Neural crest cell (in vitro differentiated cells): ENCODE measurements at places on chromosomes 6 and 20. TPM values are rescaled to one million over a fixed set of nuclear protein-coding genes. Genes with fewer than 3 reads are reported as not detected.

The TSPO2 gene
- total RNA-seq = not detected in 2 replicates

The RAMACL gene
- 0.70 and 0.98 TPM in 2 replicates for total RNA-seq

The GPX5 gene
- not detected in 2 replicates for total RNA-seq

The GLP1R gene
- 0.65 and 0.89 TPM in 2 replicates for total RNA-seq

The FOXF2 gene
- total RNA-seq = not detected in 2 replicates

The METTL24 gene
- total RNA-seq = 3.6 and 4.7 TPM in 2 replicates

The SIGLEC1 gene
- total RNA-seq = not detected in 2 replicates

The OR14J1 gene
- total RNA-seq = not detected in 2 replicates

The CLVS2 gene
- 1.2 and 1.3 TPM in 2 replicates for total RNA-seq

The HAO1 gene
- not detected in 2 replicates for total RNA-seq

The ZHX3 gene
- total RNA-seq = 13.0 and 14.3 TPM in 2 replicates

The LY6G6F gene
- total RNA-seq = not detected in 2 replicates

The CPXM1 gene
- total RNA-seq = 200 and 218 TPM in 2 replicates

The AKAP12 gene
- 46.1 and 46.6 TPM in 2 replicates for total RNA-seq

The TINAG gene
- not detected in 2 replicates for total RNA-seq

The CST4 gene
- not detected in 2 replicates for total RNA-seq

The JPH2 gene
- total RNA-seq = 0.07 TPM in 1 of 2 replicates, not detected in the other

The ADGRF4 gene
- total RNA-seq = not detected in 2 replicates

The SPATA25 gene
- 0.41 and 2.2 TPM in 2 replicates for total RNA-seq

The PRDM13 gene
- total RNA-seq = 0.09 and 0.14 TPM in 2 replicates

The PRPH2 gene
- not detected in 2 replicates for total RNA-seq

The TFAP2A gene
- 8.2 and 9.6 TPM in 2 replicates for total RNA-seq

The SPAG4 gene
- 2.3 and 3.1 TPM in 2 replicates for total RNA-seq

The SLC17A2 gene
- not detected in 2 replicates for total RNA-seq

The SLC32A1 gene
- 0.09 and 0.16 TPM in 2 replicates for total RNA-seq

The PRR18 gene
- total RNA-seq = 0.16 and 0.35 TPM in 2 replicates

The TMC2 gene
- not detected in 2 replicates for total RNA-seq

The FKBP5 gene
- total RNA-seq = 39.6 and 40.4 TPM in 2 replicates

The MEI4 gene
- total RNA-seq = 0.44 and 0.64 TPM in 2 replicates

The AAR2 gene
- 33.0 and 33.2 TPM in 2 replicates for total RNA-seq
